Stimulated activated CD8-positive, alpha-beta memory T cell treated with anti-CD3 and anti-CD28 coated beads, Interleukin-12 subunit alpha, Interleukin-12 subunit beta, amount 100 ng/mL, for 4 hours (primary cell): ENCODE measurements at places on chromosomes 11 and 22.

DNA sequence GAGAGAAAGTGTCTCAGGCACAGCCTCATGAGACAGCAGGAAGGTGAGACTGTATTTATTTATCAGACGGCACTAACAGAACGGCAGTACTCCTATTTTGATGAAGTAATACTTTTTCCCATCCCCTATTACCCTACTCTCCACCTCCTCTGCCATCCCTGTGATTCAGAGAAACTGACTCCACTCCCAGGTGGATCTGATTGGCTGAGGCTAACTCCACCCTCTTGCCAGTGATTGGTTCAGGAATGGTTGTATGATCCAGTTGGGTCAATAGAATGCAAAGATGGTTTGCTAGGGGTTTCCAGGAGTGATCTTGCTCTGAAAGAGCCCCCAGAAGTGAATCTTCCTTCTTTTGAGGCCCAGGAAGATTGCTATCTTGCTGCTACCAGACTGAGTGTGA lies 65.9 kb upstream of the RCN1 start:
- no peak for DNase-seq

GRCh38 chr11:133950874-133951326 lies 5.9 kb downstream of the IGSF9B start:
- DNase-seq = no peak

DNA sequence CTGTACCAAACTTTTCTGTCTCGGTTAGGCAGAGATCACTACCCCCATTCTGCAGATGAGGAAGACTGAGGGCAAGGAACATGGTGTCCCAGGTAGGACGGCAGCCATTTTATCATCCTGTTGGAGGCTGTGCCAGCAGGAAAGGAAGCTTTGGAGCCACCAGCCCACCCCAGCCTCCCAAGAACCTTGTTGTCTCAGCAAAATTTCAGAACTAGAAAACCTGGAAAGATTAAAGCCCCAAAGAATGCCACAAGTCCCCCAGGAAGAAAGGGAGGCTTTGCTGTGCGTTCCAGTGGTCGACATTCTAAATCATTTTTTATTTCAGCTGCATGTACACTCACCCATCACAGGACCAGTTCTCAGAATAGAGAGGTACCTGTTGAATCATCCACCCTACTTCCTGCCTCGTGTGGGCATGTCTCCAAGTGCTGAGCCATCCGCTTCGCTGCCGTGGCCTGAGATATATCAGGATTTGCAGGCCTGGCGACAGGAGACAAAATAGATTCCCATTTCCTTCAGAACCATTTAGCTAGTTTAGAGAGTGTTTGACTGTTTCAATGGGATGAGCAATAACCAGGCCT lies 13.0 kb upstream of the EIF3D start:
- no peak for DNase-seq

GRCh38 chr11:71995726-71996291 lies 2.9 kb upstream of the IL18BP start:
- DNase-seq = no peak

DNA sequence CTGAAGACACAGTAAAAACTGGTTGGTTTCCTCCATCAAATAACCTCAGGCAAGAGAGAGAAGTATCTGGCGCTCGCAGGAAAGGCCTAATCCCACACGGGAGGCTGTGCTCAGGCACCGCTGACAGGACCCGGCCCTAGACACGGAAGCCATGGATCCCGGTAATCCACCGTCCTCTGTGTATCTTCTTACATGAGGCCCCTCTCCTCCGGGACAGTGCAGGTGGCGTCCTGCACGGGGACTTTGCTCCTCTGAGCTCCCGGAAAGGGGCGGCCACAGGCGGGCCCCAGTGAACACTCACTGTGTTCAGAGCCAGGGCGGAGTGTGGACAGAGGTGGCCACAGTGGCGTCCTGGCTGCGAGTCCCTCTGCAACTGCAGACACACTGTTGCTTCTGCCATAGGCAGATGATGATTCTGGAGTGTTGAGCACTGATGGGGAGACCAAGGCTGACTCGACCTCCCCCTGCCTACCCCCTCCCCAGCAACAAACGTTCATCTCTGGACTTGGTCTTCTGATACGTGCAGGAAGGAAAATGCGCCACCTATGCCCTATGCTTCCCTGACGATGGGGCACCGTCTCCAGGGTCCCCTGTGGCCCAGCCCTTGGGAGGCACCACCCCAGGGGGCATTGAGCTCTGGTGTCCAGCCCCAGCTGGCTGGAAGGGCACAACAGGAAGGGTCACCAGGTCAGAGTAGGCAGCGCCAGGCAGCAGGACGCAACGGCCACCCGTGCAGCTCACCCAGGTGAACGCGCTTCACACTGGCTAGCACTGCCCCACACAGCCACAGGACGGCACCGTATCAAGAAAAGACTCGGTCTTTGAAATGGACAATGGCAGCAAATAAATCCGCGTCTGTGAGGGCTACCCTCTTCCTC lies 95.7 kb downstream of the TRMU start:
- DNase-seq = no peak

DNA sequence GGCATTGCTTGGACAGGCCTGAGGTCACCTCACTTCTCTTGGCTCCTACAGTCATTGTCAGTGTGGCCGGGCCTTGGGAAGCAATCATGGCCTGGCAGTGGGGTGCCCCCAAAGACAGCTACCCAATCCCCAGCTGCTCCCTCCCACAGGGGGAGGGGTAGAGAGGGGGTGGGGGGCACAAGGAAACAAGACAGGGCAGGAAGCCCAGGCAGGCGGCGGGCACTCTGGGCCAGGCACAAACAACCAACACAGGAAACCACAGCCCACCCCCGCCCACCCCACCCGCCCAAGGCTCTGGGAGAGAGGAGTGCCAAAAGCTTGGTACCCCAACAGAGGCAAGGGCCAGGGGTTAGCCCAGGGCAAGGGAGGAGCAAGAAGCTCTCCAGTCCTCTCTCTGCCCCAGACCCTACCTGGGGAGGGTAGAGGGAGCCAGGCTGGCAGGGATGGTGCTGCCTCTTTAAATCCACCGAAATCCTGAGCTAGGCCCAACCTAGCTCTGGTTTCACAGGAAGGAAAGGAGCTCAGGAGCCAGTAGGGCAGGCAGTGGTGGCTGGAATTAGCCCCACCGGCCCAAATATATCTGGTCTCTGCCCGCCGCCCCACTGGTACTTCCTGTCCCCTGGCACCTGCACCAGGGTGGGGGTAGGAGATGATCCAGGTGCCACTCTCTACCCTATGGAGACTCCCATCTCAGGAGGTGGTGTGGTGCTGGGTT lies 12.2 kb downstream of the BCL9L start:
- DNase-seq = no peak

GRCh38 chr22:31137721-31138120 lies 2.6 kb downstream of the PLA2G3 start:
- DNase-seq = no peak

- DNase-seq = no peak
Measured at GRCh38 chr22:26565181-26565580, 24.8 kb downstream of the TPST2 start.

GRCh38 chr22:33073989-33074418 lies 15.8 kb upstream of the SYN3 start:
- DNase-seq = no peak

DNA sequence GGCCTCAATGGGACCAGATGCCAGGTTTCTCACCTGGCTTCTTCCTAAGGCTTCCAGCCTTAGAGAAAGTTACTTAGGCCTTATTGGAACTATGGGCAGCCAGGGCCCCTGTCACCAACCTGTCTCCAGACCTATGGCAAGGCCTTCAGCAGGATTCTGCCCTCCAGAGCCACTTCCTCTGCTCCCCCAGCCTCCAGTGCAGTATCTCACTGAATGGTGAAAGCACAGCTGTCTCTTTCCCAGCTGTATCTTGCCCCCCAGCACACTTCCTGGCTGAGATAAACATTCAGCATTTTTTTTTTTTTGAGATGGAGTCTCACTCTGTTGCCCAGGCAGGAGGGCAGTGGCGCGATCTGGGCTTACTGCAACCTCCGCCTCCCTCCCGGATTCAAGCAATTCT lies 1.5 kb downstream of the SLC2A11 start:
- DNase-seq = no peak

GRCh38 chr11:77122576-77123212 lies 5.4 kb upstream of the MYO7A start:
- no peak for DNase-seq

GRCh38 chr11:72703267-72704008 lies 29.2 kb upstream of the PDE2A start:
- DNase-seq = no peak
